Stimulated activated CD8-positive, alpha-beta memory T cell treated with anti-CD3 and anti-CD28 coated beads, Interleukin-15, amount 100 ng/mL, for 4 hours (primary cell): ENCODE measurements at places on chromosomes 2 and 18.

GRCh38 chr2:64067326-64067725 lies 48.1 kb upstream of the VPS54 start:
- DNase-seq: no peak

GRCh38 chr2:12259493-12259892 lies 457.2 kb upstream of the TRIB2 start:
- no peak for DNase-seq

DNA sequence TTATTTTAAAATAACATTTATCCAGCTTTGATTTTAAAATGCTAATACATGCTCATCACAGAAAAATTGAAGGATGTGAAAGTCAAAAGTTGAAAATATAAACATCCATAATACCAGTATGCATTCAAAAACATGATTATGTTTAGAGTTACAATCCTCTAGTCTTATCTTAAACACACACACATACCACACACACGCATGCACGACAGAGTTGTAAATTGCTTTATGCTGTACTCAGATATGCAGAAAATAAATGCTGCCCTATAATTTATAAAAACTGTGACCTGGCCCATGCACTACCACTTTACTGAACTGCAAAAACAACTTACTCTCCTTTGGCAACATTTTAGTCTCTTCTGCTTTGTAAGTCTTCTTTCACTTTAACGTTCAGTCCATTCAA lies 793.0 kb upstream of the FANCL start:
- no peak for DNase-seq

DNA sequence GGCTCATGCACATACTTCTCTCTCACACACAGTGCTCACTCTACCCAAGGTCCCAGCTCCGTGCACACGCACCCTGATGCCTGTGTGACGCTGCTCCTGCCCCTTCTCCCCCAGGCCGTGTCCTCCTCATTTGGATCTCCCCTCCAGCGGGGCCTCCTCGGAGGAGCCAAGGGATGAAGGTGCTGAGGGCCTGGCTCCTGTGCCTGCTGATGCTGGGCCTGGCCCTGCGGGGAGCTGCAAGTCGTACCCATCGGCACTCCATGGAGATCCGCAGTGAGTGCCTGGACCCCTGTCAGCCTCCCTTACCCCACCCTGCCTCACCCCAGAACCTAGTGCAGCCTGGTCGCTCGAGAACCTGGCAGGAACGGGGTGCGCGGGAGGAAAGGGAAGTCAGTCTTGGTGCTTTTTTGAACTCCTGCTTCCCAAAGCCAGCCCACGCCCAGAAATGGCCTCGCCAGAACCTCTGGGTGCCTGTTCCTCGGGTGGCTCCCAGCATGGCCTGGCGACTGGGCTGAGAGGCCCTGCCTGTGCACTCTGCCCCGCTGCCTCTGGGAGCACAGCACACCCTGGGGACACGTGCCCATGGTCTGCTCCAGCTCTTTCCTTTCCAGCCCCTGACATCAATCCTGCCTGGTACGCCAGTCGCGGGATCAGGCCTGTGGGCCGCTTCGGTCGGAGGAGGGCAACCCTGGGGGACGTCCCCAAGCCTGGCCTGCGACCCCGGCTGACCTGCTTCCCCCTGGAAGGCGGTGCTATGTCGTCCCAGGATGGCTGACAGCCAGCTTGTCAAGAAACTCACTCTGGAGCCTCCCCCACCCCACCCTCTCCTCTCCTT lies at the start of gene PRLH:
Gene PRLH (plus strand): TSS at position 174 of the 835 bp plus-strand sequence. CDS start 0 bp downstream, at position 174.
- no peak for DNase-seq

- no peak for DNase-seq
Observed at GRCh38 chr2:65076345-65076710, 20.1 kb downstream of the CEP68 start.

GRCh38 chr2:123864416-123864815 lies 160.7 kb upstream of the CNTNAP5 start:
- DNase-seq: no peak

- DNase-seq: no peak
Observed at GRCh38 chr18:22643731-22644130, 226.0 kb upstream of the CTAGE1 start.

DNA sequence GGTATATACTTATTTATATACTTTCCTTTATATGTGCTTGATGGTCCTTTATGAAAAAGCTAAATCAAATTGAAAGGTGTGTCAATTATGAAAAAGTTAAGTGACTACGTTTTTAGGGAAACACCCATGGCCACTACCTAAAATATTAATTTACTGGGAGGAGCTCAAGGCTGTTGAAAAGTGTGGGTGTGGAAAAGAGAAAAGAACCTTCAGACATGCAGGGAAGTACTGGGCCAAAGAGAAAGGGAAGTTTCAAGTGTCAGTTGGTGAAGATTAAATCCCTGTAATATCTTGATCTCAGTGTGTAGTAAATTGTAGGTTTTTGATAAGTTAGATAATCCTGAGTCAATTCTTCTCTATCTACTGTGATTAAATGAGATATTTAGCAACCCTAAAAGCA lies 6.2 kb upstream of the GKN1 start:
- DNase-seq: no peak

- DNase-seq: no peak
Observed at GRCh38 chr2:18752022-18752493, 162.7 kb upstream of the NT5C1B start.

- DNase-seq: no peak
Observed at GRCh38 chr2:45814951-45815621, 163.6 kb downstream of the PRKCE start.

GRCh38 chr18:29311580-29311979 lies 1134.7 kb upstream of the CDH2 start:
- DNase-seq: no peak

DNA sequence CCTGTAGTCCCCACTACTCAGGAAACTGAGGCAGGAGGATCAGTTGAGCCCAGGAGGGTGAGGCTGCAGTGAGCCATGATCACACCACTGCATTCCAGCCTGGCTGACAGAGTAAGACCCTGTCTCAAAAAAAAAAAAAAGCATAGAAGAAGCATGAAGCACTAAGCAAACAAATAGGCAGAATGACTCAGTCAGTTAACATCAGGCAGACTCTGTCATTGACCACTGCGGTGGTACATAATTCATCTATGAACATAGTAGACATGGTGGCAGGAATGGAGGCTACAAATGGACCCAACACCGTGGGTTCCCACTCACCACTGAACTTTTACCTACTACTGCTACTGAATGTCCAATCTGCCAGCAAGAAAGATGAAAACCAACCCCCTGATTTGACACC lies 7.6 kb upstream of the ASXL2 start:
- no peak for DNase-seq

DNA sequence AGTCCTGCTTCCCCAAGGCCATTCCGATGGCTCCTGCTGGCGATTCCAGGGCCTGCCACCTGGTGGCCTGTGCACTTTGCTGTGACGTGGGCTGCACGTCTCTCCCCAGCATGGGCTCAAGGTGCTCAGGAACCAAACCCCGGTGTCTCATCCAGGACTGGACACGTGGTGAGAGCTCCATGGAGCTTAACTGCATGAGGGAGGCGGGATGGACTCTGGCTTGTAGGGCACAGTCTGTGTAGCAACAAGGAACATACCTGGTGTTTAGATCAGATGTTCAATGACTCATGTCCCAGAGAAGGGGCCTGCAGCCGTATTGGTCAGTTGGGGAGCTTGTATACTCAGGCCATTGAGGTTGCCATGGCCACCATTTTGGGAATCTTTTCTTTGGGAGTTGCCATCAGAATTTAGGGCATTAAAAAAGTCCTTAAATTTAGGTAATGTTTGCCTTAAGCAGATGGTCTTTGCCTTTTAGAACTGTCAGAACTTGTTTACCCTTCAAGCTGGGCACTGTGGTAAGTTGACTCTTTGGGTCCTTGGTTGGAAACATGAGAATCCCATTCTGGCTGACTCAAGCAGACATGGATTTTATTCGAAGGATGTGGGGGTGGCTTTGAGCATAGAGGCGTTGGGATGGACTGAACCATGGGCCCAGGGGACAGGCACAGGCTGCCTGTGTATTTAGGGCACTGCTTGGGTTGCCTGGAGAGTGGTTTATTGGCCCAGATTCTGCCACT lies 21.0 kb downstream of the AGAP1 start:
- no peak for DNase-seq

GRCh38 chr2:159070235-159070634 lies 101.8 kb downstream of the TANC1 start:
- no peak for DNase-seq

DNA sequence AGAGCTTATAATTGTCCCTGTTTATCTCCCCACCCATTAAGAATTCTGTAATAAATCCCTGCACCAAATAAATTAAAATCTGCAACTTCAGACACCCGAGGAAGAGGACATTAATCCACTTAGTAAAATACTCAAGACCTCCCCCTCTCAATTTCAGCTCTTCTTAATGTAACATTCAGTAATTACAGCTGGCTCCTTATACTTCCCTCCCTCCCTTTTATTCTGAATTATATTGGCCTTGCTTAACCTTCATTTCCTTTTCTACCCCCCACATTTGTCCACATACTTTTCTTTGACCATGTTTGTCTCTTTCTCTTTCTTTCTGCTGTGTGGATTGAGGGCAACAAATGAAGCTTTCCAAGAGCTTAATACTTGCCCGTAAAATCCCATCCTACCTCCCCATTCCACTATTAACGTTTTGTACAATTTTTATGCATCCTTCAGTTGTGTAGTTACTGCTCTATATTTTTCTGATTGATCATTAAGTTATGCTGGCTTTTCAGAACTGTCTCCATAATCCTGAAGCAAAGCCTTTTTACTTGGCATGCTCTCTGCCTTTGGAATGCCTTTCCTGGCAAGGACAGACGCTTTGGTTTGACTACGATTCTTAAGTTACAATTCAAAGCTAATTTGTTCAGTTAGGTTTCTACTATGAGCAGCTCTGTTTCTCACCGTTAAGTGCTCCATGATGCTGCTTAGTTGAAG lies 580.1 kb downstream of the ZEB2 start:
- DNase-seq: no peak

DNA sequence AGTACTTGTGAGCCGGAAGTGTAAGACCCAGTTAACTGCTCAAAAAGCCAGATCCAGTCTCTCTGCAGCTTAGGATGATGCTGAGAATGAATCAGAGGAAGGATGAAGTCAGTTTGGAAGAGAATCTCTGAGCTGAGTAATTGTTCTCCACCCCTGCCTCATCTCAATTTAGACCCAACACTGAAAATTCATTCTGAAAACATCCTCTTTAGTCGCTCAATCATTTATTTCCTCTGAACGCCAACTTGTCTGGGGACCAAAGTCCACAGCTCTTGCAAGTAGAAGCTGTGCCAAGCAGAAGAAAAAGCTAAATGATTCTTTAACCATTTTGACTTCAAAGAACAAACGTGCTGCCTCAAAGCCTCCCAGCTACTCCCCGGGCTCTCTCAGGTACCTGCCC lies 177.1 kb upstream of the KLHL29 start:
- no peak for DNase-seq

GRCh38 chr2:170030040-170030439 lies 147.9 kb upstream of the MYO3B start:
- DNase-seq: no peak

DNA sequence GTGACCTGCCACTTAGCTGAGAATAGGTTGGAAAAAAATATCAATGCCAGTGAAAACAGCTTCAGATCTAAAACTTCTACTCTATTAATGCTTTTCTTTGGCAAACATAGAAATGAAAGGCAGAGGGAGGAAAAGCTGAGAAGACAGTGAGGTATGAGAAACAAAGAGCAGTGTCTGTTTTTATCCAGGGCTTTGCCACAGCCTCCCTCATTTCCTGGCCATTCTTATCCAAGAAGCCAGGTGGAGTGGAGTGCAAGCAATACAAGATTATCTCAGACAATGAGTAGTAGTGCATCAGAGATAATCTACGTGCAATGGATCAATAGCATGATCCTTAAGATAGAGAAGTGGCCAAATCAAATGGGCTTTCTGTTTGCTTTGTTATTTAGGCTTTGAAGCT lies 808.7 kb upstream of the PIK3C3 start:
- DNase-seq: no peak

DNA sequence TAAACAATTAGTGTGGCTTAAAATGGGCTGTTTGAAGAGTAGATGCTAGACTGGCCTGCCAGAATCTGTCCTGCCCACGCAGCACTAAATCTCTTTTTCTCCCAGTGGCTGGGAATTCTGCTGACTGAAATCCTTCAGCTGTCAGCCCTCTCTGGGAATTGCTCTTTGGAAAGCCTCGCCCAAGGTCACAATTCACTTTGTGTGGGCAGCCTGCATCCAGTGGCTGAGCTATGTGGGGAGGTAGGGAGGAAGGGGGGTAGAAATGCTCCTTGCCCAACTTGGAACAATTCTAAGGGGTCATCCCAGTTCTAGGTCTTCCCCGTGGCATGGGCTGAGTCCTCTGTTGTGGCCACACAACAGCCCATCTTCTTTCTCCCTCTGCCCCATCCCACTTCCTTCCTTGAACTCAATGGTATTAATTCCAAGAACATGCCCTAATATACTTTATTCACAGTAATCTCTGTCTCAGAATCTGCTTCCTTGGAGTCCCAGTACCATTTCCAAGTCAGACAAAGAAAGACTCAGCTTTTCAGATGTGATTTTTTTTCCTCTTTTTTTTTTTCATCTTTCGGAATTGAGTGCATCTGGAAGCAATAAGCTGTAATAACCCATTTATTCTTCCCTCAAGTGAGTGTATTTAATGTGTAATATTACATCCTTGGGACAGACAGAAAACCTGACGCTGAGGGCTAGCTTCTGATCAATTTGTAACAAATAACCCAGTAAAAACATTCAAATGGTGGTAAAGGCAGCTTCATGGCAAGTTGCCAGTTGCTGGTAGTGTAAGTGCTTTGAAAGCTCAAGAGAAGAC lies 189.4 kb downstream of the GPD2 start:
- DNase-seq: no peak
